SJSA1 (cell line): ENCODE measurements at places on chromosomes 7 and 10.
A peak's percentile ranks its signal among the peaks of the same experiment; 100 is the strongest.

- no peak for DNase-seq
Observed at GRCh38 chr7:94584113-94584512, 71.8 kb downstream of the SGCE start.

DNA sequence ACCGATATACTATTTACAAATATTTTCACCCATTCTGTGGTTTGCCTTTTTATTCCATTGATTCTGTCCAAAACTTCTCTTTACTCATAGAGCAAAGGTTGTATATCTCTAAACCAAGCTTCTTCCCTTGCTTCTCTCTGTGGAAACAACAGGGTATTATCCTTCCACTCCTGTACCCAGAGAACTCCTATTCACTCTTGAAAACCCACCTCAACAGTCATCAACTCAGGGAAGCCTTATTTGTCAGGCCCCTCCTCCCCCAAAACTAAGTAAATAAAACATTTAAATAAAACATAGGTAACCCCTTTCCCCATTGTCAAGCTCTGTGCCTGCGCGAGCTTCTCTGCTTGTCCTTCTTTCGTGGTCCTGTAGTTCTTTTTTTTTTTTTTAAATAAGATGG is 44.6 kb downstream of the GTF2IRD1 start:
- DNase-seq, result no peak

- no peak for DNase-seq
Observed at GRCh38 chr10:35600193-35600592, 4.9 kb upstream of the GJD4 start.

- DNase-seq, result no peak
Observed at GRCh38 chr7:141115965-141116364, 42.1 kb downstream of the TMEM178B start.

DNA sequence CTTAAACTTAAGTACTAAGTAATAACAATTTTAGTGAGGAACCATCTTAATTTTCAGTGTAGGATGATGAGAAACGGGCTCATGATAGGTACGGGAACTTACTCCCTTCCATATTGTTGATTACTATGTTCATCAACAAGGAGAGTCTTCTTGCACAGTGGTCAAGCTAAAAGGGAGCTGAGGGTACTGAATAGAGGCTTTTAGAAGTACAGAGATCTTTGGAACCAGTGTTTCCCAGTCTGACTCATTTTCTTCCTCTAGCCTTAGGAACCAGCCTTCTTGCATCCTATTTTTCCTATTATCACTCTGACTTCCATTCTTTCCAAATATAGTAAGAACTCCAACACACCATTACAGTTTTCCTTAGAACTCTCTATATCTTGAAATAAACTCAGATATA is 17.6 kb upstream of the SEMA3D start:
- no peak for DNase-seq

GRCh38 chr10:75744261-75744660 is 312.8 kb downstream of the LRMDA start:
- DNase-seq, result no peak

DNA sequence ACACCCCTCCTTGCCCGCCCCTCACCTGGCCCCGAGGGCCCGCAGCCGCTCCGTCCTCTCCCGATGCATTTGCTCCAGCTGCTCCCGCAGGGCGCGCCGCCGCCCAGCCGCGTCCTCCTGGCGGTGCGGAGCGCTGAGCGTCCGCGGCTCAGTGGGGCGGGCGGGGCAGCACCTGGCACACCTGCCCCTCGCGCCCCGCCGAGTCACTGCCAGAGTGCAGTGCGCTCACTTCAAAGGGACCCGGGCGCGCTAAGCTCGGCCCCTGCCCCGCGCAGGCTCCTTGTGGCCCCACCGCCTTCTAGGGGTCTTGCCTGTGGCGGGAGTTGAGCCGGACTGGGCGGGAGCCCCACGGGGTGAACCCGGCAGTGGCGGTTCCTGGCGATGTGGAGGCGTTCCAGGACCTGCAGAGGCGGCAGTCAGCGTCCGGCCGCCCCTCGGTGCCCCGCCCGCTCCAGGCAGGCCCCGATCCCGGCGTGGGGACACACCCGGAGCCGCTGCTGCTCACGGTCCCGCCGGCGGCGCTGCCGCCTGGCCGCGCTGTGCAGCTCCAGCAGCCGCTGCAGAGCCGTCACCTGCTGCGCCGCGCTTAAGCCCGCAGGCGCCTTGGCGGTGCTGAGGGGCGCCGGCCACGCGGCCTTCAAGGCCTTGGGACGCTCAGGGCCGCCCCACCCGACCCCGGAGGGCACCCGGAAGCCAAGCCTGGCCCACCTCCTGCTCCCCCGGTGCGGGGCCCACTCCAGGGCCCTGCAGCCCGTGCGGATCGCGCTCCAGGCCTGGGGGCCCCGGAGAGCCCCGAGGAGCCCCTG is 6.7 kb downstream of the ATP6V1F start:
- no peak for DNase-seq

DNA sequence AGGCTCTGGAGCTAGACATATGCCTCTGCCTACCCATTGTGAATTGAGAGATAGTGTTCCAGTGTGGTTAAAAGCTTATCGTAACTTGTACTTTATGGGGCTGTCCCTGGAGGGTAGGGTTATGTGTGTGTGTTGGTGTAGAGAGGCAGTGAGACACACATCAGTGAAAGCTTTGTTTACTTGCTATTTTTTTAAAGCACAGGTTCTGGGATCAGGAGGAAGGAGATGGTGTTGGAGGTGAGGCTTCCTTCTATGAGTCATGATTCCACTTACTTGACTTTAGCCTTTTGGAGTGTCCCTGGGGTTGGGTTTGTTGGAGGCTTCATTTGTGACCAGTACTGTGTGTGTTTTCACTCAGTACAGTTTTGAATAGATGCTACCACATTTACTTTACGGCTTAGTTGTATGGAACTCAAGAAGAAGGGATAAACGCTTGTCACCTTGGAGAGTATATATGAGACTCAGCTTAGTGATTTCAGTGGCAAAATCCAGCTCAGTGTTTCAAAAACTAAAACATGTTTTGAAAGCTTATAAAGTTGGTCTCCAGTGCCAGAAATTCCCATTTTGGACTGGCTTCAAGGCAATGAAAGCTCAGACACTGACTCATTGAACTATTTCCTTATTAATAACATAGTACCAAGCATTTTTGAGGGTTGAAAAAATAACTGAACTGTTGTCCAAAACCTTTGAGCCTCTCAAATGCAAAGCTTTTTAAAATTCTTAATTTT is 106.2 kb downstream of the PLXDC2 start:
- no peak for DNase-seq

DNA sequence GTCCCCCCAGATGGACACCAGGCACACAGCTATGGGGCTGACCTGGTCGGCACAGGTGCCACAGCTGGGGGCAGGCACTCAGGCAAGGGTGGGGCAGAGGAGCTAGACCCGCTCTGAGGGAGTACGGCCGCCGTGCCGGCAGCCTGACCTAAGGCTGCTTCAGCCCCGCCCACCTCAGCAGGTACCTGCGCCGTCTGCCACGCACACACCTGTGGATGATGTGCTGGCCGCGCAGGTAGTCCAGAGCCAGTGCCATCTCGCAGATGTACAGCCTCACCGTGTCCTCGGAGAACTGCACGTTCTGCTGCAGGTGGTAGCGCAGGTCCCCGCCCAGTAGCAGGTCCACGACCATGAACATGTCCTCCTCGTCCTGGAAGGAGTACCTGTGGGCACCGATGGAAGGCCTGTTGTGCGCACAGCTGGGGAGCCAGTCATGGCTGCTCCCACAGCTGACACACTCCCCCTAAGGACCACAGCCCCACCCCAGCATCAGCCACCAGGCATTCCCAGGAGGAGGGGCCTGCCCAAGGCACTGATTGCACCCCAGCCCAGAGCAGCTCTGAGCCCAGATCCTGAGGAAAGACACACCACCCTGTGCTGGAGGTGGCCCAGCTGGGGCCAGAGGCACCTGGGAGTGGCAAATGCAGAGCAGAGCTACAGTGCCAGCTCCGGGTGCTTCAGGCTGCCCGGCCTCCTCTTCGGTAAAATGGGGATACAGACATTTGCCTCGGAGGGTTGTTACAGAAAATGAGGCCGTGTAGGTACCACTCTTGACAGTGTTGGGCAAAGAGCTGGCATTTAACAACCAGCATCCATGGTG is 40.0 kb downstream of the DPYSL4 start:
- DNase-seq, result no peak

GRCh38 chr7:106812027-106812643 is 52.9 kb upstream of the PIK3CG start:
- DNase-seq, result no peak

DNA sequence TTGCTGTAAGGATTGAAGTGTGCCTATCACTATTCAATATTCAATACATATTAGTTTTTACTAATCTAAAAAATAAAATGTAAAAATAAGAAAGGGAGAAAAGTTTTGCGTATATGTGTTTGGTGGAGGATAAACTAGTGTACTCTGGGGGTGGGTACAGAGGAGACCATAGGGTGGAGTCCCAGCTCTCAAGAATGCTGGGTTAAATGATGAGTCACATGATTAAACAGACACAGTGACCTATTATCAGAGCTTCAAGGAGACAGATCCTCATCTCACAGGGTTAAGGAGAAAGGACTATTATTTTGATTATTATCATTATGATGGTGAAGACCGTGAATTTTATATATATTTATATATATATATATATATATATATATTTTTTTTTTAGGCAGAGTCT is 77.5 kb downstream of the AFAP1L2 start:
- DNase-seq, result no peak

- peak; percentile 43 for DNase-seq
Observed at GRCh38 chr7:97401398-97401797, 283.9 kb downstream of the SDHAF3 start.

- no peak for DNase-seq
Observed at GRCh38 chr10:551373-552252, 137.9 kb downstream of the DIP2C start.

- no peak for DNase-seq
Observed at GRCh38 chr10:97416565-97416964, 9.4 kb upstream of the PGAM1 start.

DNA sequence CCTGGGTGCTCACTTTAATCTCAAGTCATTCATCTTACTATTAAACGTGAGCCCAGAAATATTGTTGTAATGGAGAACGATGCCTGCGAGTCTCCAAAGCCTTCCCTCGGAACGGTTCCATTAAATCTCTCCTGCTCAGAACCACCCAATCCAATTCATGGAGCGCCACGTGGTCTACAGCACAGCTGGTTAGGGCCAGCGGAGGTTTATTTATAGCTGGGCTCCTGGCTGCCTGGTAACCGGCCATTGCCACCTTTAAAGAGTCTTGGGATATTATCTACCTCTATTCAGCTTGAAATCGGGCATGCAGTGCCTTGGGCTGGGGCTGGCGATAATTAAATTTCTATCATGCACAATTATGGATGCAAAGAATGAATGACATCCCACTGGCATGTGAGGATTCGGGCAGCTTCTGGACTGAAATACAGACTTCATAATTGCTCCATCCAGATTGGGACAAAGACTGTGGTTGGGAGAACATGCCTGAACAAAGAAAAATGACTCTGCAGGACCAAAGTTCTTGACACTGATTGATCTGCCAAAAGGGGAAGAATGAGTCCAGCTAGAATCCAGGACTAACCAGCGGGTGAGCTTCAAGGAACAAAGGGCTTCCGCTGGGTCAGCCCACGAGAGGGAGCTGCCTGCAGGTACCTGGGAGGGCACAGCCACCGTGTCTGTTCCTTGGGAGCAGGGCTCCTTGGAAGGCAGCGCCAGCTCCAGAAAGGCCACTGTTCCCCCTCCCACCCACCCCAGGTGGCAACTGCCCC is 7.3 kb downstream of the FAM20C start:
- no peak for DNase-seq

DNA sequence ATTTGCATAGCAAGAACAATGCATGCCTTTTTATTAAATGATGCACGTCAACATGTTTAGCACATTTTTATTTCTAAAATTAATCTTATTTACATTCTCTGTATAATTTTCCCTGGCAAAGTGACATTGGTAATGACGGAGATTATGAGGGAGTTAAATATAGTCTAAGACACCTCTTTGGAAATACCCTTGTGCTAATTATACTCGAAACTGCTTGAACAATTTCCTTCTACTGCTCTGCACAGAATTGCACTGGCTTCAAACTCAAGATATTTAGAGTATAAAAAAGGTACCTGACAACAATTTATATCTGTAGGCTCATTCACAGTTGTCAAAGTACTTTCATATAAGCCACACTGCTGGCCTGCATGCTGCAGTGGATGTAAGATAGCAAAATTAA is 602.7 kb downstream of the NXPH1 start:
- DNase-seq, result no peak

- DNase-seq, result no peak
Observed at GRCh38 chr7:101299511-101300464, 21.8 kb downstream of the IFT22 start.

DNA sequence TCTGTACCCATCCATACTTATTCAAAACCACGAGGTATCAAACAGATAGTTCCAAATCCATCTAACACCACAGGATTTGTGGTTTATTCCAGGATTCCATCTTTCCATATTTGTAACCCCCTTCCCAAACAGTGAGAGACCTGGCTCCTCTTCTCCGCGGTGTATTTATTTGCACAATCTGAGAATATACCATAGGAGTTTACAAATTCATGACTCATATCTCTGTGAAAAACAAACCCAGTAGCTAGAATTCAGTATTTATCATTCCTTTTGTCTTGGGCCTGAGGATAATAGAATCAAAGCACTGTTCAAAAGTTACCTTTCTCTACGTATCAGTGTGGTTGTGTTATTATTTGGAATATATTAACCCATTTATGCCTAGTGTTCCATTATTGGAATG is 31.9 kb downstream of the PDSS1 start:
- DNase-seq, result peak; percentile 28

- DNase-seq, result no peak
Observed at GRCh38 chr10:65350611-65351010, 1575.2 kb upstream of the LRRTM3 start.

DNA sequence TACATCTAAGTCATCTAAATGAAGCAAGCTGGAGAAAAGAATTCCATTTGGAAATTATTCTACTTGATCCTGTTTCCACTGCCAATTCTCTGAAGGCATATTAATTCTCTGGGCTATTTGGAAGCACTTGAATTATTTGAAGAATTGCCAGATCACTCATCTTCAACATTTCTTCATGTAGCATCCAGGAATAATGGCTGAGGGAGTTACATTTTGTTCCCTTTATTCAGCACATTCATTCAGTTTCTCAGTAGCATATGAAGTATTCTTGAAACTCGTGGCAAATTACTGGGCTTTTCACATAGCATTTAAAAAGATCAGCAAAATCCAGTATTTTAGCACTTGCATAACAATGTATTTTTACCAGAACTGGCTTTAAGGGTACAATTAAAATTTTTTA is 127.1 kb upstream of the VIPR2 start:
- no peak for DNase-seq

GRCh38 chr7:33921216-33921938 is 16.0 kb downstream of the BMPER start:
- DNase-seq, result no peak

DNA sequence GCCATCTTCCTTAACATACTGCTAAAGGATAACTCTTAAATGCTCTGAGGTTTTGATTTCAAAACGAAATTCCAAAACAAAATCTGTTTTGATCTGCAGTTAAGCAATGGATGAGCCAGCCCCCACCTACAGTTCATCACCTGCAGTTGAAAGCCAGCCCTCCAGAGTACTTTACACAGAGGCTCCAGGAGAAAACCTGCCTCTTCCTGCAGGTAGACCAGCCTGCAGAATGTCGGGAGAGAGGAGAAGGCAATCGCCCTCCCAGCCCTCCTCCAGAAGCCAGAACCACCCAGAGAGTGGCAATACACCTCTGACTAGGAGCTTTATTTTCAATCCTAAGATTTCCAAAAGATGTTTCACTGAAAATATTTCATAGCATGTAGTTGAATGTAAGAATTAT is 798.1 kb downstream of the GATA3 start:
- DNase-seq, result no peak

- no peak for DNase-seq
Observed at GRCh38 chr7:46202379-46202778, 281.3 kb upstream of the IGFBP3 start.
